Upper lobe of left lung (tissue), 6 donors: ENCODE measurements at places on chromosomes 4 and X. TPM values are rescaled to one million over a fixed set of nuclear protein-coding genes. Genes with fewer than 3 reads are reported as not detected.

The ARHGAP6 gene
- 18.6 TPM for total RNA-seq

The CSAG3 gene
- total RNA-seq = not detected

The MND1 gene
- not detected for total RNA-seq

The HSFX4 gene
- total RNA-seq = not detected

The HPRT1 gene
- total RNA-seq = 13.2 TPM

The SEC24D gene
- total RNA-seq = 86.7 TPM

The FMR1NB gene
- not detected for total RNA-seq

The ADH7 gene
- total RNA-seq = 0.15 TPM

The S100P gene
- total RNA-seq = 17.1 TPM

The PYURF gene
- total RNA-seq = 71.4 TPM

The FGFBP2 gene
- total RNA-seq = 4.0 TPM

The NCAPG gene
- 2.3 TPM for total RNA-seq

The BST1 gene
- 13.3 TPM for total RNA-seq

The PLP1 gene
- total RNA-seq = not detected

The ZCCHC13 gene
- total RNA-seq = not detected

The SPANXB1 gene
- not detected for total RNA-seq

The CTAG1B gene
- not detected for total RNA-seq

The CXorf49 gene
- not detected for total RNA-seq

The TSR2 gene
- total RNA-seq = 20.7 TPM

The HCCS gene
- total RNA-seq = 19.1 TPM

The ATP2B3 gene
- total RNA-seq = 0.10 TPM

The P2RY10 gene
- total RNA-seq = 1.6 TPM

The TNMD gene
- total RNA-seq = not detected

The CPXCR1 gene
- total RNA-seq = not detected

The RIPPLY1 gene
- total RNA-seq = not detected

The NIPAL1 gene
- 4.7 TPM for total RNA-seq
